ENCODE measurements at places on chromosomes 12 and 14.

- no peak for DNase-seq
Observed at GRCh38 chr12:11814374-11814773, 164.9 kb downstream of the ETV6 start.

DNA sequence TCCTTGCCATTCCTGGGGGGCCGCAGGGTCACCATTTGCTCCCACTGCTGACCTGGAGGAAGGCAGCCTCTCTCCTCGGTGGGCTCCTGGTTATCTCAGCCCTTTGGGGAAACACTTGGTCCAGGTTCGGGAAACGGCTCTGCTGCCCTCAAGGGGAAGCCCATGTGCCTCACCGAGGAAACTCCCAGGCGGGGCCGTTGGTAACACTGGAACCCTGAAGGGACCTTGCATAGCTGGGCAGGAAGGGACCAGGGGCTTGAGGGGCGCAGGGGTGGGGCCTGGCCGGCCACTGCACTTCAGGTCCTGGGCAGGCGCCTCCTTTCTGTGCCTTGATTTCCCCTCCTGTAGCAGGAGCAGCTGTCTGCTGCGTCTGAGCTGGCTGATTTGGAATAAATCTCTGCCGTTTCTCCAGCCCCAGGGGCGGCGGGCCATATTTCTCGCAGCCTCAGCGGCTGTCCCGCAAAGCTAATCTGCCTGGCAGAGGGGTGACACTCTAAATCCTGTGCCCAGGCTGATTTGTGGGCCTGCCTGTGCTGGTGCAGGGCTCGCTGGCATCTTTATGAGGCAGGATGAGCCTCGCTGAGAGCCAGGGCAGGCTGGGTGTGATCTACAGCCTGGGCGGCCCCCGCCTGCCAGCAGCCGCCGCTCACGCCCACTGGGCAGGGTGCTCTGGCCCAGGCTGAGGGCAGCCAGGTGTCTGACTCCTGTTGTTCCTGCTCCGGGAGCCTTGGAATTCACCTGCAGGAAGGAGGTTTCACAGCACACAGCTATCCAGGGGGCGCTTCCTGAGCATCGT, 49.7 kb downstream of the KIF26A start:
- DNase-seq, result no peak

- no peak for DNase-seq
Observed at GRCh38 chr12:120249875-120250795, 15.4 kb downstream of the PXN start.

GRCh38 chr12:105420659-105421240, 90.3 kb downstream of the C12orf75 start:
- peak; percentile 34 for DNase-seq

DNA sequence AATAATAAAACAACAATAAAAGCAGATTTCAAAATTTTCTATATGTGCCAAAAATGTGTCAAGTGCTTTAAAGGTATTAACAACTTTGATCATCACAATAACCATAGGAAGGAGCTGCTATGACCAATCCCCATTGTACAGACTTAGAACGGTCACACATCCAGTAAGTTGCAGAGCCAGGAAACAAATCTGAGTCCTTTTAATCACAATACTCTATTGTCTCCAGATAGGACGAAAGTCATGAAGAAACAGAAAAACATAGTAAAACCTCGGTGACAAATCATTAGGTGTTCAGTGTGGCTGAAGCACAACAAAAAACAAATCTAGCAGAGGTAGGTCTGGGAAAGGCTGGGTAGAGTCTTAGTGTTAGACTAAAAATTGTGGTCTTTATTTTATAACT, 178.8 kb downstream of the GRIP1 start:
- DNase-seq, result no peak

DNA sequence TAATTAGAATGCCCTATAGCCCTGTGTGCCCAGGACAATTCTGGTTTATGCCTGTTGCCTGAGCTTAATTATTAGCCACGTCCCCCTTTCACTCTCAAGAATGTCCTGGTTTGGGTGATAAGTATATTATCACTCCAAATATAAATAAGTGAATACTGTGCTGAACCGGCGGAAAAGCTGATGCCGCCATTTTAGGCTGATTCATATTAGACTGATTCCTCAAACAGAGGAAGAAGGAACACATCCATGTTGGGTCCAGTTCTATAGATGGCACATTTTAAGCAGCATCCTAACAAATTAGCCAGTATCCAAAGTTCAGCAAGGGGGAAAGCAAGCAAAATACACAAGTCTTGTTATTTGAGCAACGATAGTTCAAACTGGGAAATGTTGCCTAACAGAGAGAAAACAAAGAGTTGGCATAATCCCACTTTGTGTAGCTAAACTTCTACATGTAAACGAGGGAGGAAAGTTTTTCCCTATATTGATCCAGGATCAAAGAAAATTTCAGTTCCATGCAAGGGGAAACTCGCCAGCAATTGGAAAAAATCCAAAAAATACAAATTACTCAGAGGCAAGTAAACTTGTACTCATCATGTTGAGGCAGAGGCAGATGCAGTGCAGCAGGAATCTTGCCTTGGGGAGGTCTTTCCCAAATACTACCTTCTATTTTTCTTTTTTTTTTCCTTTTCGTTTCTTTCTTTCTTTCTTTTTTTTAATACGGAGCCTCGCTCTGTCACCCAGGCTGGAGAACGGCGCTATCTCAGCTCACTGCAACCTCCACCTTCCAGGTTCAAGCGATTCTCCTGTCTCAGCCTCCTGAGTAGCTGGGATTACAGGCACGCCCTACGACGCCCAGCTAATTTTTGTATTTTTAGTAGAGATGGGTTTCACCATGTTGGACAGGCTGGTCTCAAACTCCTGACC, 96.2 kb downstream of the ITPR2 start:
- no peak for DNase-seq

DNA sequence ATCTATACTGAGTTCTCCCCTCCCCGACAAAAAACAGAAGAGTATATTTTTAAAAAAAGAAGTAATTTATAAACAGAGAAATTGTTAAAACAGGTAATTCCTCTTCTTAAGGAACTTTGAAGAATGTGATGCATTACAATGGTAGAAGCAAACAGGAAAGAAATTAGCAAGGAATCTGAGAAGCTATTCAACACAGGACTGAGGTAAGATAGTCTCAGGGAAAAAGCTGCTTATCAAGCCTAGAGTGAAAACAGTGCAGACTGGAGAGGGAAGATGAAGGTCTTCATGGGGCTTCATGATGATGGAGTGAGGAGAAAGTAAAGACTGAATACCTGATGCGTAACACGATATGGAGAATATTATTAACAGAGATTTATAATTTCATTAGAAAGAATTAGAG, 880.0 kb downstream of the SLC16A7 start:
- DNase-seq, result no peak

DNA sequence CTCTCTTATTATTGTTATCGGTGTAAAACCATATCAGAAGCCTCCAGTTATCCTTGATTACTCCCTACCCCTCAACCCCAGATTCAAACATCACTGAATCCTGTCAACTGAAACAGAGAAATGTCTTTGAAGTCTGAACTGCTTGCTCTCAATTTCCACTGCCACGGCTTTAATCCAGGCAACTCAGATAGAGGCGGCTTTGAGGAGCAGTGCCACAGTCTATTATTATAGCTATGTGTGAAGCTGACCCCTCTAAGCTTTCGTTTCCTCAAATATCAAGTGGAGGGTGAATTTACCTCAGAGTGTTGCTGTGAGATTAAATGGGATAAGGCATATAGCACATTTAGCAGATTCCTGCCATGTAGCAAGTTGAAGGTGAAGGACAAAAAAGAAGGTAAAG, 49.0 kb upstream of the PDE3A start:
- DNase-seq, result no peak

- no peak for DNase-seq
Observed at GRCh38 chr12:116563262-116563661, 4.1 kb downstream of the MAP1LC3B2 start.

DNA sequence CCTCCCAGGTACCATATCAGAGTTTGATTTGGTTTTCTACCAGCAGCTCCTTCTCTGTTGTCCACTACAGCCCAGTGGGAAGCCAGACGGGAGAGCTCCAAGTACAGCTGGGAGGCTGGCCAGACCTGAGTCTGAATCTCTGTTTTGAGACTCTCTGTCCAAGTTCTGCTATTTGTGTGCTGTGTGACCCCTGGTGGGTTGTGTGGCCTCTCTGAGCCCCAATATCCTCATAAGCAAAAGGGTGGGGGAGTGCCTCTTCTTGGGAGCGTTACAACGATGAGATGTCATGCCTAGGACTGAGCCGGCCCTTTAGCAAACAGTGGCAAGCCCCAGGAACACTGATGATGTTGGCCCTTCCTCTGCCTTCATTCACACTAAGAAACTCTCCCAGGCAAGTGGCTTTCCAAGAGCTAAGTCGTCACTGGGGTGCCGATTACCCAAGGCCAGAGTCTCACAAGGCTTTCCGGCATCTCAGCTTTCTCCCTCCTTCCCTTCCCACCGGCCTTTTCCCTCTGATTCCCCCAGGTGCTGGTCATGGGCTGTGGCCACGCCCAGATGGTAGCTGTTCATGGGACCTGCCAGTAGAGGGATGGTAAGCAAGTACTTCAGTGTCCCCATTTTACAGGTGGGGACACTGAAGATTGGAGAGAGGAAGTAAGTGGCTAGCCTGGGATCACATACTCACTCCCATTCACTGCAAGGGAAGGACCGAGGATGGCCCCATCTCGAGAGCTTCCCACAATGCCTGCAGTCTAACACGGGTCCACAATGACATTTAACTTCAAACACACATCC, 47.7 kb downstream of the BCL11B start:
- DNase-seq, result no peak

DNA sequence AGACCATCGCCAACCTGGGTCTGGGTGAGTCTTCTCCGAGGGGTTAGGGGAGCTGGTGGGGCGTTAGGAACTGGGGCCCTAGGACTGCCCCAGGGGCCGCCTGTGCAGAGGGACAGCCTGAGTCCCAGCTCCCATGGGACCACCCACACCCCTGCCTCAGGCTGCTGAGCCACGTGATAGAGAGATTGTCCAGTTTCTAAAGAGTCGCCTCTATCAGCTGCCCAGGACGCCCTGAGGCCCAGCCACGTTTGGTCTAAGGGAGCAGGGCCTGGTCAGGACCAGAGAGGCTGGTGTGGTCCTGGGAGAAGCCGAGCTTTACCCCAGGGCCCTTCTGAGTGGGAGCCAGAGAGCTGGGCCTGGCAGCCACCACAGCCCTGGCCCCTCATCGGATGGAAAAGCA, 107.1 kb downstream of the LGMN start:
- no peak for DNase-seq

DNA sequence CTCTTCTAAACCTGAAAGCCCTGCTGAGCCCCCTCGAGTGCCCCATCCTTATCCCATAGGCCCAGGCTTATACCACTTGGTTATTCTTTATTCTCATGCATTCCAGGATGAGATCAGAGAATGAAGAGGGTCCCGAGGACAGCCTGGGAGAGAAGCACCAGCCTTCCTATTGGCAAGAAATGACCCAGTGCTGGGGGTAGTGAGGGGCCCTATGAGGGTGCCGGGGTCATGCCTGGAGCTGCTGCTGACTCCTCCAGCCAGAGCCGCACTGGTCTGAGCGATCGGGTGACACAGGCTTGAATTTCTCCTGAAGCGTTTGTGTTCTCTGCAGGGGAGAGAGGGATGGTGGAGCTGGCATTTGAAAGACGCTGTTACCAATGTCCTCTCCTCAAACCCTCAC, 18.1 kb downstream of the MORN3 start:
- no peak for DNase-seq

GRCh38 chr12:27958675-27959074, 13.9 kb downstream of the PTHLH start:
- DNase-seq, result no peak
